NCI-H1930 (cell line): ENCODE measurements at places on chromosomes 6 and 20.

- DNase-seq: no peak
Observed at GRCh38 chr20:227439-228105, 514 bp downstream of the DEFB129 start.

GRCh38 chr6:151682922-151683321 lies 124.6 kb upstream of the ESR1 start:
- DNase-seq: no peak

DNA sequence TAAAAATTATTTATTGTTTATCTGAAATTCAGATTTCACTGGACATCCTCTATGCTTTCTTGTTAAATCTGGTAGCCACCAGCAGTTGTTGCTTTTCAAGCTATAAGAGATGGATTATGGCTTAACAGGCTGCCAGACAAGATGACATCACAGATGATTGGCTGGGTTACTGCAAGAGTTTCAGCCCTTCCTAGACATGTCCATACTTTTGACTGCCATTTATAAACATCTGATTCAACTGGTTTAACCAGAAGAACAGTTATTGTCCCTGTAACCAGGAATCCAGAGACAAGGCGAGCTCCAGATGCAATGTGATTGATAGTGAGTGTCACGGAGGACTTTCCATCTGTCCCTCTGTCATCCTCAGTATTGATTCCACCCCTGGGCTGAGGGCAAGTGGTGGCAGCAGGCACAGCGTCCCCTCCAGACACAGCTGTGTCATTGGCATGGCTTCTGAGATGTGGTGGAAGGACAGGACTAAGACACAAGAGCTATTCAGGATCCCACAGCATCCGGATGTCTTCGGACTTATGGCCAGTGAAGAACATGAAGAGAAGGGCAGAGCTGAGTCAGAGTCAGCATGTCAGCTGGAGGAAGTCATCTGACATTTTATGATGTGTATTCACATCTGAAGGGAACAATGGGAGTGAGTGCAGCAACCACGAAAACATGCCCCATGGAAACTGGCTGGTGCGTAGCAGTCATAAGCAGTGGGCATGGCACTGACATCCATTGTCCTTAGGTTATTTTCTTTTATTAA lies 284.5 kb upstream of the CDYL start:
- no peak for DNase-seq

DNA sequence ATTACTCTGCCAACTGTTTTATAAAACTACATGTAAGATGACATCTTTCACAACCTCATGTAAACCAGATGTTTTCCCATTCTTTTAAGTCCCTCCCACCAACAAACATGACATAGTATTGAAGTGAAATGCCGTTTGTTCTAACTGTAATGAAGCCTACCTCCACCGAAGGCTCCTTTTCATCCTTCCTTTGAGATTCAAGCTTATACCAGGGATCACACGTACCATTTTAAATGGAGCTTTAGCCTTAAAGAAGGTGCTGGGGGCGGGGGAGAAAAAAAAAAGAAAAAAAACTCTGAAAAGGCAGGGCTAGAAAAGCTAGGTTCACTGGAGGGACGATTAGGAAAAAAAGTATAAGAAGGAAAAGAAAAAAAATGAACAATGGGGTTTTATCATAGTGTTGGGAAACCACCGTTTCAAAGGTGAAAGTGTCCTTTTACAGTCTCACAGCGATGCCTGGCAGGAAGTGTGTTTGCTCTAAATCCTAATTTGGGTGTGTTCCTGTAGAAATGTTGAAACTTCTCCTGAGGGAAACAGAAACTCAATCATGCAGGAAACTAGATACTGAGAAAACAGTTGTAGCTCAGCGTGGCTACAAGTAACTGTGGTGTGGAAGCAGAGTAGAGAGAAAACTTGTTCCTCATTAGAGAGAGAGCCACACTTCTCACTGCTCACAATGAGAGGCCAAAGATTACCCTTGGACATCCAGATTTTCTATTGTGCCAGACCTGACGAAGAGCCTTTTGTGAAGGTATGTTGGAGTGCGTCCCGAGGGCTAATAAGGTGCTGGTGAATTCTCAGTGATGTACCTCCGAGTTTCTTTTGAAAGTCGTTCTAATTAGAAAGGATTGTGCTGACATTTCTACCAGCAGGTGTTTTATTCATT lies 37.6 kb upstream of the HINT3 start:
- no peak for DNase-seq

GRCh38 chr20:60952861-60953260 lies 299.2 kb upstream of the CDH4 start:
- DNase-seq: no peak

GRCh38 chr6:102474041-102474807 lies 1080.7 kb downstream of the GRIK2 start:
- no peak for DNase-seq

DNA sequence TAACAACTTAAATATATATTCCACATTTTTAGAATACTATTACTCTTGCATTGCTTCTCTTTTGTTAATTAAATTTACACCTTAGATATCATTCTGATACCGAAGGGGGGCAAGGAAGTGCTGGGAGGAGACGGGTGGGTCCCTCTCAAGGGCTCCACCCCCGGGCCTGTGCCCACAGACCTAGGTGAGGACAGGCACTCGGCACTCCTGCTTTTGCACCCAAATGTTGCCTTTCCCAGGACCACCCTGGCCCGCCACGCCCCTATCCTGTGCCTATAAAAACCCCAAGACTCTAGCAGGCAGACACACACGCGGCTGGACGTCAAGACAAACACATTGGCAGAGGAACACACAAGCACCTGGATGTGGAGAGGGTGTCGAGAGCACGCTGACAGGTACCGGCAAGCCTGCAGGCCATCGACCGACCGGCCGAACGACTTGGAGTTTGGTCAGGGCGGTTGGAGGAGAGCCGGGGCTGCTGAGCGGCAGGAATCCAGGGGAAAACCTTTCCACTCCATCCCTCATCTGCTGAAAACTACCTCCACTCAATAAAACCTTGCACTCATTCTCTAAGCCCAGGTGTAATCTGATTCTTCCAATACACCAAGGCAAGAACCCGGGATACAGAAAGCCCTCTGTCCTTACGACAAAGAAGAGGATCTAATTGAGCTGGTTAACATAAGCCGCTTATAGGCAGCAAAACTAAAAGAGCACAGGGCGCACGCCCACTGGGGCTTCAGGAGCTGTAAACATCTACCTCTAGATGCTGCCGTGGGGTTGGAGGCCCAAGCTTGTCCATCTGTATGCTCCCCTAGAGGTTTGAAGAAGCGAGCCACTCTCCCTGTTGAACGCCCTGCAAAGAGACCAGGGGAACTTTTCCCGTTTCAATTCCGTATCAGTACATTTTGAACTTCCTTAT lies 197.4 kb upstream of the PRSS16 start:
- no peak for DNase-seq

DNA sequence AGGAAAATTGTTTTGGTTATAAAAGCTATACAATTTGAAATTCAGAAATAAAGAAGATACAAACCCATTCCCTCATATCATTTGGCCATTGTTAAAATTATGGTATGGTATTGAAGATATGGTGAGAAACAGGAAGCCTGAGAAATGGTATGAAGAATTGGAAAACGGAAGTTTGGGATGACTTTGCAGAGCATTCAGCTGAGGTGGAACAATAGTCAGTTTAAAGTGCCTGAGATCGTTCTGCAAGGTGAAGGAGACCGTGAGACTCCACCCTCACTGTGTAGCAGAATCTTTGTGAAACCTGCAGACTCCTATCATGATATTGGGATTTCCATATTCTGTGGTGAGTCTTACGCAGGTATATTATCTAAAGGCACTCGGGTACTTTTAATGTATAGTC lies 97.3 kb downstream of the ADGRB3 start:
- DNase-seq: no peak

- DNase-seq: no peak
Observed at GRCh38 chr20:38173237-38174156, 8.4 kb upstream of the TGM2 start.

DNA sequence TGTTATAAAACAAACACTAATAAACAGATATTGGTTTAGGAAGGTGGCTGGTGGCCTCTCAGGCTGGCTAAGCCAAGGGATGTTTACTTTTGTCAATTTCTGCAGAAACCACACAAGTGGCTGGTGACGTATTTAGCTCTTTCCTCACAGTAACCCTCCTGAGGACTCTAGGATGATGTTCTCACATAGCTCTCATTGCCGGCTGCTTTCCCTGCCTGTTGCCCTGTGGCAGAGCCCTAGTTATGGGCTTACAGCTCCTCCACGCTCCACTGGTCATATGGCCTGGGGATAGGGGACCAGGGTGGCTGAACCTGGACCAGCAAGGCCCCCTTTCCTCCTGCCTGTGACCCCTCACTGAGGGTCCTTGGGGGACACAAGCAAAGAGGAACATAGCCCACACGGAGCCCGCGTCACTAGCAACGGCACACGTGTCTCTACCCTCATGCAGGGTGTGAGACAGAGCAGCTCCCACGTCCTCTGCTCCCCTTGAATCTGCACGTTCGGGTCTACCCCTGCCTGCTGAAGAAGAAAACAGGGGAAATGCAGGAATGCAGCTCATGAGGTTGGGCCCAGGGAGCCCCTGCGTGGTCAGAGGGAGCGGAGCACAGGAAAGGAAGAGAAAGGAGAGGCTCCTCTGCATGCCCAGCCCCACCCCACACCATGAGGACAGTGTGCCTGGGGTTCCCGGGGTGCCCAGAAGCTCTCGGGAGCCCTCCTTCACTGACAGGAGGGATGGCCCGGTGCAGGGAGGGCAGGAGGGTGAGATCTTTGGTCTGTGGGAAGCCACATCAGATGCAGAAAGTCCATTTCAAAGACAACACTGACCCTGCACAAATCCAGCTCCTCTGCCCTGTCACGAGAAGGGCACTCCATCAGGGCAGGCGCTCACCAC lies 13.9 kb downstream of the RAMACL start:
- DNase-seq: no peak
